ENCODE measurements at places on chromosomes 16 and 17. TPM values are rescaled to one million over a fixed set of nuclear protein-coding genes. Genes with fewer than 3 reads are reported as not detected.

The SLC4A1 gene
- not detected for total RNA-seq

The TSEN54 gene
- total RNA-seq, result 41.5 TPM

The KRTAP9-2 gene
- not detected for total RNA-seq

The C17orf58 gene
- 14.7 TPM for total RNA-seq

The FNDC8 gene
- 0.11 TPM for total RNA-seq

The PDE6G gene
- 1.9 TPM for total RNA-seq

The IFT20 gene
- 59.6 TPM for total RNA-seq

The C16orf54 gene
- not detected for total RNA-seq

Measured in A549 treated with ZK216348 at 1 μM for 4 hours (cell line).